ENCODE measurements at places on chromosomes 3 and 15.

- peak; percentile 36 for DNase-seq
Observed at GRCh38 chr3:34683851-34684250, 885.4 kb downstream of the PDCD6IP start.

GRCh38 chr3:45312836-45313493 lies 75.4 kb upstream of the LARS2 start:
- no peak for DNase-seq

- no peak for DNase-seq
Observed at GRCh38 chr3:70857916-70858315, 545.5 kb upstream of the MDFIC2 start.

DNA sequence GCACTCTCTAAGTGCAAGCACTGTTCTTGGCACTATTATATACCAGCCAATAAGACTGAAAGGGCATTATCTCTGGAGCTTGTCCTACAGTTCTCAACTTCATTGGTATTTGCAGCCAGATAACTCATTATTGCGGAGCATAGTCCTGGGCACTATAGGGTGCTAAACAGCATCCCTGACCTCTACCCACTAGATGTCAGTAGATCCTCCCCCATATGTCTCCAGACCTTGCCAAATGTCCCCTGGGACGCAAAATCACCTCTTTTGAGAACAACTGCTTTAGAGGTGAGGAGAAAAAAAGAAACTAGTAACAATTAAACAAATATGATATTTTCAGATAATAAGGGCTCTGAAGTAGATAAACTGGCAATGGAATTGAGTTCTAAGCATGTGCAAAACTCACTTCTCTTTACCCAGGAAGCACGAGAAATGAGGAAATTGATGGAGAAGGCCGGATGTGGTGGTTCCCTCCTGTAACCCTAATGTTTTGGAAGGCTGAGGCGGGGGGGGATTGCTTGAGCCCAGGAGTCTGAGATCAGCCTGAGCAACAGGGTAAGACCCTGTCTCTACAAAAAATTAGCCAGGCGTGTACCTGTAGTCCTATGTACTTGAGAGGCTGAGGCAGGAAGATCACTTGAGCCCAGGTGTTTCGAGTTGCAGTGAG lies 61.4 kb downstream of the FRMD4B start:
- no peak for DNase-seq

DNA sequence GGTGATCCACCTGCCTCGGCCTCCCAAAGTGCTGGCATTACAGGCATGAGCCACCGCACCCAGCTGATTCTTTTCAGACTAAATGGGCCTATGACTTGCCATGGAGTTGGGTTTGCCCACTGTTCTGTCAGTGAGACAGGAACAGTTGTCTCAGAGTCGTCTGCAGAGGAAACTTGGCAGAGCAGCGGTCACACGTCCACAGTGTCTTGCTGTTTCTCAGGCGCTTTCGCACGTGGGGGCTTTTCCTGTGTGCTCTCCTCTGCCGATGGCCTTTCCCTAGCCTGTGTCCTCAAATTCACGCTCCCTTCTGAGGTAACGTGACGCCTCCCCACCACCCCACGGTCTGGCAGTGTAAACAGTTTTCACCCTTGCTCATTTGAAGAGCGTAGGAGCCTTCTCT lies 11.3 kb downstream of the TMEM44 start:
- no peak for DNase-seq

DNA sequence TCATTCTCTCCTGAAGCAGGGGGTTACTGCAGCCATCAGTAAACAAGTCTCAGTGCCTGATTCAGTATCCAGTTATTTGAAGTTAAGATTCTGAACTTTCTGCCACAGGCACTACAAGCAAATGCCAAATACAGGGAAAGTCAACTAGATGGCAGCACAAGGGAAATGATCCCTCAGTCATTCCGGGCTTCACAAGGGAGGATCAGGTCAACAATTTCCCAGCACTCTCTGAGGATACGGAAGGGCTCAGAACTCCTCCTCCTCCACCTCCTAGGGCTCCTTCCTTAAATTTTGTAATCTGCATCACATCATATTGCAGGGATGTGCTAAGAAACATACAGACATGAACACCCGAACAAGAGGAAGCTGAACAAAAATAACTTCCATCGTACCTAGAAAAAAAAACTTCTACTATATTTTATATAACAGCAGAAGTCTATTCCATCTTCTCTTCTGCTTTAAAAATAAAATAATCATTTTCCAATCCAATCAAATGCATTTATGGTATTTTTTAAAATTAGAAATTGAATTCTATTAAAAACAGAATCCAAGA lies 187.1 kb downstream of the FMN1 start:
- DNase-seq = no peak

- DNase-seq = no peak
Observed at GRCh38 chr15:65327651-65328393, 23.3 kb downstream of the RNU5B-1 start.

DNA sequence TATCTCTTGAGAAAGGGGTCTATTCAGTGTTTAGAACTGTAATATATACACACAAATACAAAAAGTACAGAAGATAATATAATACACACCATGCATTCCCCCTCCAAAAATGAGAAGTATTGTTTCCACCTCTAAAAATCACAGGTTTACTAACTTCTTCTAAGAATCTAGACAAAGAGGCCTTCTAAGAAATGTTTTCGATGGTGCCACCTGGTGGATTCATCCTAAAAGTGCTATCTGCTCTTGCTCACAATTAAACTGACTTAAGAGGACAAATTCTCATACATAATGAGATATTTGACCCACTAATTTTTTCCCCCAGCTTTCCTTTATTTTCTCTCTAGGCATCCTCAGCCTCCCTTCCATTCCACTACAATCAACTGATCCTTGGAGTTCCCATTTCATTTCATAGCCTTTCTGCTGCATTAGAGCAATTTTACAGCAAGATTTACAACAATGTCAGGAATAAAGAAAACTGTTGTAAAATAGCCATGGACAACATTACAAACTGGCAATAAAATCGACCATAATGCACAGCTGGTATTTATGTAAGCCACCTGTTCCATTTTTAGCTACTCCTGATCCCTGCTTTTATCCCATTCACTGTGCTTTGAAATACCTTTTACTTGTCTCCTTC lies 124.6 kb downstream of the ARRDC4 start:
- DNase-seq = no peak

DNA sequence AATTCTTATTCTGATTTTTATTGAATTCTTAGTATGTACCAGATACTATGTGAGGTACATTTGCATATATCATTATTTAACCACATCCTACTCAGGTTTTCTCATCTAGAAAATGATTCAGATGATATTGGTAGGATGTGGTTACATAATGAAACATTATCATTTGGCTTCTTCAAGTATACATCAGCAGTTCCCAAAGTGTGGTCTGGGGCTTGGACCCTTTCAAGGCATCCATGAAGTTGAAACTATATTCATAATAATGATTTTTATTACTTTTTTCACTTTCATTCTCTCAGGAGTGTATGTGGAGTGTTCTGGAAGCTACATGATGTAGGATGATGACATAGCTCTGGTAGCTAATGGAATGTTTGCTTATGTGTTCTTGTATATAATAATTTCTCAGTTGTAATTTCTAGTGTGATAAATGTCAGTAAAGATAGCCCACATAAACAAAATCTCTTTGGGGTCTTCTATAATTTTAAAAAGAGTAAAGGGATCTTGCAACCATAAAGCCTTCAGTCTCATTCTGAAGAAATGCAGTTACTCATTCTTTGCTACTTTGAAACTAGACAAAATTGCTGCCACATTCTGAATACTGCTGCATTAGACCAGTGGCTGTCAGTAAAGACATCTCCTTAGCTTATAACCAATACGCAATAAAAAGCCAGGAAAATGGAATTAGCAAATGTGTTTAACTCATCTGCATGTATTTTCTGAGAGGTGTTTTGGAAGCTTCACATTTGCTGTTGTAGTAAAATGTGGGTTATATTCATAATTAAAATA lies 95.8 kb downstream of the PPARG start:
- DNase-seq = no peak

DNA sequence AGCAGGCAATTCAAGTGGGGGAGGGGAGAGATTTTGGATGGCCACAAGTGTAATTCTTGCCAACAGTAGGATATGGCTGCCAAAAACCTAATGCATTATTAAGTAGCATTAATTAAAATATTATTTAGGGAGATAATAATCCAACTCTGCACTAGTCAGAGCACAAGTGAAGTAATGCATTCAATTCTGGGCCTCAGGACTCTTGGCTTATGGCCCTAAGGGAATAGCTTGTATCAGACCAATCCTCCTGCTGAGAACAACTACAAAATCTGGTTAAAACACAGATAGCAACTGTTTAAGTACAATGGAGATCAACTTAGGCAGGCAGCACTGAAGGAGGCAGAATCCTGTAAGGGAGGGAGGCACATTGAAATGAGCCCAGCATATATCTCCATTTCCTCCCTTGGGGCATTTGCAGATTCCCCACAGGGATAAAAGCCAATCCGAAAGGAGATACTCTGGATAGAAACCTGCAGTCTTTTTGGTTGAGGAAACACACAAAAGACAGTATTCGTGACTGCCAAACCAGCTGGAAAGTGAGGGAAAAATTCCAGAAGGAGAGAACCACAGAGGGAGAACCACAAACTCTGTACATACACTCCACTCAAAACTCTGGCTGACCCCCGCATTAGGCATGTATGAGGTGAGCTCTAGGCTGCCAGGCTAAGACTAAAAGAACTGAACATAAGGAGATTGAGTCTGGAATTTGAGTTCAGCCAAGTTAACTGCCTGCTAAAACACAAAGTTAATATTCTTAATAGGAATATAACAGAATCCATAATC lies 57.4 kb downstream of the ETFA start:
- no peak for DNase-seq

DNA sequence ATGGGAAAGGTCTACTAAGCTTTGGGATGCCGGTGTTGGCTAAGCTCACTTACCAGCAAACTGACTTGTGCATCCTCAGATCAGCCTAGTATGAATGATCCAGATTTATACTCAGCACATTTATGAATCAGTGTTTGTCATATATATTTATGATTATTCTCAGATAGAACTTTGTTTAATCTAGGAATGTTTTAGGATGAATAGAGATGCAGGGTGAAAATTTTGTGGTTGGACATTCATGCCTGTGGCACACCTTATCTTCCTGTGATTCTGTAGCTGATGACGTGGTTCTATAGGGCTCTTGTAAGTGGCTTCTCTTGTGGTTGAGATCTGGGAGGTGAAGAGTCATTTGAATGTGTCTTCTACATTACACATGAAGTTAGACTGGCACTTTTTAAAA lies 11.4 kb downstream of the CDIN1 start:
- no peak for DNase-seq

GRCh38 chr3:143331350-143331749 lies 211.8 kb downstream of the CHST2 start:
- DNase-seq = no peak

DNA sequence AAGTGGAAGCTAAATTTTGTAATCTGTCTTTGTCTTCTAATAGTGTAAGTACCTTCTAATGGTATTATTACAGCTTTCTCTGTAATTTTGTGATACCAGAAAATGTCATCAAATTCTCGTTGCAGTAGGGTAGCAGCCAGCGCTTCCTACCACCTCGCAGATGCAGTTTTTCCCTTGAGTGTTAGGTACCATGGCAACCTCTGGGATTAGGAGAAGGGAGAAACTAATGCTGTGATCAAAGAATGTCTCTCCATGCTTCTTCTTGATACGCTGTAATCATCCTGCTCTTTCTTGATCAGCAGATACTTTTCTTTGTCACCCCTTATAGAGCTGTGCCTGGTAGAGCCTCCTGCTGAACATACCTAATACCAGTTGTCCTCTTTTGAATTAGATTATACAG lies 27.7 kb downstream of the SRP14 start:
- DNase-seq = no peak

DNA sequence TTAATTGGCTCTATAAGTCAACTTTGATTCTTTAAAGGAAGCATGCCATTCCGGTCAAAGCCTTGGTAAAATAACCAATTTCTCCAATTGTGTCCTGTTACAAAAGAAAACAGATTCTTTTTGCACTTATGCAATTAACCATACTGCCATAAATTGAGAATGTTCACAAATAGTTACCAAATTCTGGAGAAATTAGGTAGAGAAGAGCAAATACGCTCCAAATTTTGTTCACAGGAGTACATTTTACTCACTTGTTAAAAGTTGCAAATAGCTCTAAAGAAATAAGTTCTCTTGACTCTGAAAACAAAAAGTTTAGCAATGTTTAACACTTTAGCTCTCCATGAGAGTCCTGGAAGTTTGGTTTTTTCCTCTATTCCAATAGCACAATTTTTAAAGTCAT lies 11.1 kb downstream of the MAGEF1 start:
- DNase-seq = no peak

DNA sequence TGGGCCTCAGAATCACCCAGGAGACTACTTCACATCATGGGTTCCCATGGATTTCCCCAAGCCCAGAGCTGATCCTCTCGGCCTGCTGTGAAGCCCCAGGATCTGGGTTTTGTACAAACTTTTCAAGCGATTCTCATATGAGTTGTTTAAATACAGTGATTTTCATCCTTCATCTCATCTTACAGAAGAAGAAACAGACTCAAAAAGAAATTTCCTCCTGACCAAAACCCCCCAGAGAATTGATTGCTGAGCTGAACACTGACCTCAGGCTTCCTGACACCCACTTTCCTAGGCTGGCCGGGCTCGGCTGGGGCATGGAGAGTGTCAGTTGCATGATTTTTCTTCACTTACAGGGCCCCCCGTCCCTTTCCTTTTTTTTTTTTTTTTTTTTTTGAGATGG lies 60.3 kb downstream of the BDH1 start:
- DNase-seq = no peak

DNA sequence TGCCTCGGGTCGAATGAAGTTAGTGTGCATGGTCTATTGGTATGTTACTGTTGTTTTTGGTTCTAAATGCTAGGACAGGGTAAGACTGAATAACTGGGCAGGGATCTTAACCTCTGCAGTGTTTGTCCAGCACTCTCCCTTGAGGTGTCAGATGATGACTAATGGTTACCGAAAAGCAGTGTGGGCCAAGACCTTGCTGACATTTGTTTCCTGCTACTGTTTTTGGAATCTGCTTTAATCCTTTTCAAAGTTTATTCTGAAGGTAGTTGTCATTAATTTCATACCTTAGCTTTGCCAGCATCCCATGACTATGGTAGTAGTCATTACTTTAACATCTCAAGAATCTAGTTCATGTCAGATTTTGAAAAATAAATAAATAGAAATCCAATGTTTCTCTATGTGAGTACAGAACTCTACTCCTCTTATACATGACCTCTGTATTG lies 117.0 kb downstream of the P3H2 start:
- peak; percentile 93 for DNase-seq

- DNase-seq = no peak
Observed at GRCh38 chr15:35624881-35625280, 78.9 kb upstream of the DPH6 start.

DNA sequence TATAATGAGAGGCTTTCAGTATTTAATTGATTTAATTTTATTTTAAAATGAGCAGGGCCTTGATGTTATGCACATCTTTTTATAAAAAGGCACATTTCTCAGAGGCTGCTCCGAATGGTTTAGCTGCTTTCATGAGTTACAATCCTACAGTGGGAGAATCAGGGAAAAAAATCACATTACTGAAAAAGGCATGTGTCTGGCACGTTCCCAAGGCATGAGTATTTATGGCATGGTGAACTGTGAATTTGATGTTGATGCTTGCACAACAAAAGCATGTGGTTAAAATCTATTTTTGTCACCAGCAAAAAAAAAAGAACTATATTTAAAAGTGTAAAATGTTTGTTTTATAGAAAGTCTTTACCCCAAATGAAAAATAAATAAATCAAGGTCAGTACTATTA lies 485.2 kb upstream of the ROBO2 start:
- DNase-seq = no peak

- no peak for DNase-seq
Observed at GRCh38 chr15:85920956-85921355, 126.2 kb upstream of the KLHL25 start.

GRCh38 chr3:137259701-137260100 lies 301.9 kb downstream of the IL20RB start:
- DNase-seq = no peak
